ENCODE measurements at places on chromosomes 3 and 15.

- no peak for DNase-seq
Measured at GRCh38 chr15:92226020-92226612, 167.6 kb upstream of the ST8SIA2 start.

GRCh38 chr15:58021332-58022230, 43.9 kb downstream of the ALDH1A2 start:
- no peak for DNase-seq

- no peak for DNase-seq
Measured at GRCh38 chr3:110234831-110235230, 836.8 kb upstream of the NECTIN3 start.

- DNase-seq = no peak
Measured at GRCh38 chr3:122697952-122698620, 17.4 kb downstream of the PARP14 start.

DNA sequence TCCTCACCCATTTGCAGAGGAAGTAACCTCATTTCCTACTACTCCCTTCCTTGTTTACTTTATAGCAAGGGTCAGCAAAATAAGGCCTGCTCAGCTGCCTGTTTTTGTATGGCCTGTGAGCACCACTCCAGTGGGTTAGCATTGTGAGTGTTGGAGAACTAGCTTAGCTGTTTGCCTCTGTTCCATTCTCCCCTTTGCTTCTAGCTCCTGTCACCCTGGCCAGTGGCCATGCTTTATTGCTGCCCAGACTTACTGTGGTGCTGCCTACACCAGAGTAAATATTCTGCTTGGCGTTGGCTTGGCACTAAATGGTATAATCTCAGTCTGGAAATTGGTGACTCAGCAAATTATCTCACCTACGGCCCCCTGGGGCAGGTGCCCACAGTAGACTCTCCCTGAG, 8.8 kb downstream of the PDCD6IP start:
- DNase-seq = no peak

DNA sequence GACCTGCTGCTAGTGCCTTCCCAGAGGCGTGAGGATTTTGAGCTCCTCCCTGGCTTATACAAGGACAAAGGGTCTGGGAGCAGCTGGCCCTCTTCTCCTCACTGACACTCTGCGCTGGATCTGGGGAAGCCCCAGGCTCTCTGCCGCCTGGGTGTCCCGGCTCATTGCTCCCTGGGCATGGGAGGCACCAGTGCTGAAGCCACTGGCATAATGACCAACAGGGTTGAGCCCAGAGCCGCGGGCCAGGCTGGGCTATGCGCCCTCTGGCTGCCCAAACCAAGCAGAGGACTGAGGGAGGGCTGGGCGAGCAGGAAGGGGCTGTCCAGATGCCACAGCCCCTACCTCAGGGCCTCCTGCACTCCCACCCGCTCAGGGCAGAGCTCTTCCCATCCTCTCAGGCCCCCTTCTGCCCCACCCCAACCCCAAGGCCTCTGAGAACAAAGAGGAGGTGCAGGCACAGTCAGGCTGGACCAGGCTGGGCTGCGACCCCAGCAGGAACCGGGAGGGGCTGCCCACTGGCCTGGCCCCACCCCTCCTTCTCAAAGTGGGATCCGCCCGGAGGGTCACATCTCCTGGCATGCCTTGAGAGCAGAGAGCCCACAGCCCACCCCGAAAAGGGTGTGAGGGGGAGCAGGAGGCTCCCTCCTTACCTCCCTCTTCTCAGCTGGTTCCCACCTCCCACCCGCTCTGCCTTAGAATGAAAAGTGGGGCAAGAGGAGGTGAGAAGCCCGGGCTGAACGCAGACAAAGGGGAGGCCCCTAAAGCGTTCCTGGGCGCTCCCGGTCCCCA, 1.6 kb downstream of the LINGO1 start:
- no peak for DNase-seq

GRCh38 chr3:126692858-126693257, 11.2 kb upstream of the CHCHD6 start:
- no peak for DNase-seq

GRCh38 chr3:119794971-119795612, 13.2 kb downstream of the NR1I2 start:
- no peak for DNase-seq

DNA sequence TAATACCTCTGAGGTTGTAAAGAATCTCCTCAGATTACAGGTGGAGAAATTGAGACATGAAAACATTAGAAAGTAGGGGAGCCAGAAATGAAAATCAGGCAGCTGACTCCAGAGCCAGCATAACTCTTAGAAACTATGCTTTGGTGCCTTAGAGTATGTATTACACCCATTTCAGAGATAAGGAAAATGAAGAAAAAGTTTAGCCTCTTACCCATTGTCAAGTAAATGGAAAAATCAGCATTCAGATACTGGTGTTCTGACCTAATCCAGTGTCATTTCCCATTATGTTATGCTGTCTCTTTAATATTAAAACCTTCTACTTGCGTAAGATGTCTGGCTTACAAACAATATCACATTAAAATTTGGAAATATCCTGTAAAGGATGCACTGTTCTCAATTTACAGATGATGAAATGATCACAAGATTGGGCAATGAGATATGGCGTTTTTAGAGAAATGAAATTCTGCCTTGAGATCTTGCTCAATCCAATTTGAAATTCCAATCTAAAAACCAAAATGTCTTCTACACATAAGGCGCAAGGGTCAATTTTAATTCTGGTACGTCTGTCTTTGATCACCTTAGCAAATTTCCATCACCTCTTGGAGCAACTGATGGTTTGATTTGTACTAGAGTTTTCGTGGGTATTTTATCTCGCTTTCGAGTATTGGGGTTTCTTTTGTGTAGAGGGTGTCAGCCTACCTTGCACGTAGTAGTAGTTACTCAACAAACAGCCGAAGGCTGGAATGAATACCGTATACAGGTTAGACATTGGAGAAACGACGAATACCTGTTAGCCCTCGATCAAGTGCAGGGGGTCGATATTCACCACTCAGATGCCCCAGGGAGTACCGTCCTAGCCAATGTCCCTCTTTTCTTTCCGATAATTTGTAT, 902 bp upstream of the ZCWPW2 start:
- DNase-seq = no peak

DNA sequence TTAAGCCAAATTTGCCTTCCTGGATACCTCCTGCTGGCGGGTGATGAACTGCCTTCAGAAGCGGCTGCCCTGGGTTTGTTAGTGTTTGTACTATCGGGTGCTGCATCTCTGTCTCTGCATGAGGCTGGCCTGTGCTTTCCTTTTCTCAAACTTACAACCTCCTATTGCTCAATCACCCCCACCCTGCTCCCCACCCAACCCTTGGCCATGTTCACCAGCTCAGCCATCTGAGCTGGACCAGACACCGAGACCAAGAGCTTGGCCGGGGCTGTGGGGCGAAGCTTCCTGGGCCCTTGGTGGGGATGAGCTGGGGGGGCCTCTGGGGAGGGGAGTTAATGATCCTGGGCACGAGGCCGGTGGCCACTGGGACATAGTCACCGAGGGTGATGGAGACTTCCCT, 16.8 kb upstream of the FBLN2 start:
- no peak for DNase-seq

- DNase-seq = no peak
Measured at GRCh38 chr3:140499114-140499757, 178.6 kb upstream of the TRIM42 start.

DNA sequence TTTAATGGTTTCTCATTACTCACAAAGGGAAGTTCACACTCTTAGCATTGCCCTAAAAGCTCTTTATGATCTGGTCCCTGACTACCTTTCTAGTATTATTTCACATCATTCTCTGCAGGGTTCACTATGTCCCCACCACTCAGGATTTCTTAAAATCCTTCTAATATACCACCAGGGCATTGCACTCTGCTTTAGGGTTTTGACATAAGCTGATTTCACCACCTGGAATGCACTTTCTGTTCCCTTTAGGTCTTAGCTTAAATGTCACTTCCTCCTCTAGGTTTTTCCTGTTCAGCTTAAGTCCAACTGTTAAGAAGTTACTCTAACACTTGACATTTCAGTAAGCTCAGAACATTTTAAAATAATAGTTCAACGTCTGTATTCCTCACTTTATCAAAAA, 81.7 kb downstream of the HCN4 start:
- no peak for DNase-seq

- no peak for DNase-seq
Measured at GRCh38 chr15:88036154-88036839, 220.2 kb downstream of the NTRK3 start.

- no peak for DNase-seq
Measured at GRCh38 chr15:95910643-95911212, 419.8 kb upstream of the NR2F2 start.

DNA sequence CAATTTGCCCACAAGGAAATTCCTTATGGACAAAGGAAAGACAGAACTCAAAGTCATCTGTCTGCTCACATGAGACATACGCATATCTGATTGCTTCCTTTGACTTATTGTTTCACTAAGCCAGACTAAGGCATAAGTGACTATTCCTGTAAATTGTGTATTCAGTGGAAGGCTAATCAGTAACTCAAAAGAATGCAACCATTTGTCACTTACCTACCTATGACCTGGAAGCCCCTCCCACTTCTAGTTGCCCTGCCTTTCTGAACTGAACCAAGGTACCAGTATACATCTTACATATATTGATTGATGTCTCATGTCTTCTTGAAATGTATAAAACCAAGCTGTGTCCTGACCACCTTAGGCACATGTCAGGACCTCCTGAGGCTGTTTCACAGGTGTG, 53.5 kb upstream of the PROK2 start:
- no peak for DNase-seq

GRCh38 chr3:36282766-36283165, 97.5 kb upstream of the STAC start:
- DNase-seq = no peak

DNA sequence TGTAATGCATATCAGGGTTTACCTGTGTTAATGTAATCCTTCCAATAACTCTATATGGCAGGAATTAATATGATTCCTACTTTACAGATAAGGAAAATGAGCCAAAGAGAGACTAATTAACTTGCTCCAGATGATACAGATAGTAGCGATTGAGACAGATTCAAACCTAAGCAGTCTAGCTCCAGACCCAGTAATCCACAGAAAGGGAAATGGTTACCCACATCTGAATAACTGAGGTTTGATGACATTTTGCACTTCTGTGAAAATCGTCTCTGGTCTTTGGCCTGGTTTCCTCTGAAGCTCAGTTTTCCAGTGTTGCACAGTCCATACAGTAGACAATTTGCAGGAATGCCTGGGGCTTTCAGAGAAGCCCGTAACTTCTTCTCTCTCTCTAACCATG, 177.1 kb upstream of the UMPS start:
- no peak for DNase-seq

- DNase-seq = no peak
Measured at GRCh38 chr15:101048581-101049030, 129.4 kb downstream of the LRRK1 start.

- DNase-seq = no peak
Measured at GRCh38 chr15:64686130-64686735, 89.2 kb downstream of the RBPMS2 start.

DNA sequence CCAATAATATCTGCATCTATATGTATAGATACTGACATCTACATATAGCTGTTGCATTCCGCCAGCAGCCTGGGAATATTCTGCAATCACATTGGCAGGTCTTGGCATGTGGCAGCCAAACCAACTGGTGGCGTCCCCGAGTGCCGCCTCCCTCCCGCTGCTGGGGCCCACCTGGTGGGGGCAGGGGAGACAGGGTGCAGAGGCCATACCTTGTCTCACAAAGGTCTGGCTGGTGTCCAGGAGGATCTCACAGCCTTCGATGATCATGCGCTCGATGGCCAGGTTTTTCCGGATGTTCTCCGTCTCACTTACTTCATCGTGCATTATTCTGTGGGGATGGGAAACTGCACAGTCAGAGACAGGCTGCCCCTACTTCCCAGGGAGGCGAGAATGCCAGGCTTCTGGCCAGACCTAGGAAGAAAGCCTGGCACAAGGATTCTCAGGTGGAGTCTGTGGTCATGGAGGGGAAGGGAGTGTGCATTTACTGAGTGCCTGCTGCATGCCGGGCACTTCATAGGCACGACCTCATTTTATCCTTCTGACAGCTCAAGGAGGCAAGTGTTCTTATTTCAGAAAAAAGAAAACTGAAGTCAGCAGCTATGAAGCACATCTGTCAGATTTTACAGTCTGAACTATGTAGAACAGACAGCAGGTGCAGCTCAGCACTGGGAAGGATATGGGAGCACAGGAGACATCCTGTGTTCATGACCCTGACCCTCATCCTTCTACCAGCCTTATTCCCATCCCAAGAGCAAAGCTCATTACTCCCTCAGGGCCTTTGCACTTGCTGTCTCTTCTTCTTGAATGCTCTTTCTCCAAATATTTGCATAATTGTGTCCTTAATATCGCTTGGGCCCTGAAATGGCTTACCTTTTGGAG, 62.8 kb downstream of the RASGRF1 start:
- DNase-seq = no peak

- DNase-seq = peak; percentile 13
Measured at GRCh38 chr3:187064210-187065115, 74.8 kb downstream of the RPL39L start.

DNA sequence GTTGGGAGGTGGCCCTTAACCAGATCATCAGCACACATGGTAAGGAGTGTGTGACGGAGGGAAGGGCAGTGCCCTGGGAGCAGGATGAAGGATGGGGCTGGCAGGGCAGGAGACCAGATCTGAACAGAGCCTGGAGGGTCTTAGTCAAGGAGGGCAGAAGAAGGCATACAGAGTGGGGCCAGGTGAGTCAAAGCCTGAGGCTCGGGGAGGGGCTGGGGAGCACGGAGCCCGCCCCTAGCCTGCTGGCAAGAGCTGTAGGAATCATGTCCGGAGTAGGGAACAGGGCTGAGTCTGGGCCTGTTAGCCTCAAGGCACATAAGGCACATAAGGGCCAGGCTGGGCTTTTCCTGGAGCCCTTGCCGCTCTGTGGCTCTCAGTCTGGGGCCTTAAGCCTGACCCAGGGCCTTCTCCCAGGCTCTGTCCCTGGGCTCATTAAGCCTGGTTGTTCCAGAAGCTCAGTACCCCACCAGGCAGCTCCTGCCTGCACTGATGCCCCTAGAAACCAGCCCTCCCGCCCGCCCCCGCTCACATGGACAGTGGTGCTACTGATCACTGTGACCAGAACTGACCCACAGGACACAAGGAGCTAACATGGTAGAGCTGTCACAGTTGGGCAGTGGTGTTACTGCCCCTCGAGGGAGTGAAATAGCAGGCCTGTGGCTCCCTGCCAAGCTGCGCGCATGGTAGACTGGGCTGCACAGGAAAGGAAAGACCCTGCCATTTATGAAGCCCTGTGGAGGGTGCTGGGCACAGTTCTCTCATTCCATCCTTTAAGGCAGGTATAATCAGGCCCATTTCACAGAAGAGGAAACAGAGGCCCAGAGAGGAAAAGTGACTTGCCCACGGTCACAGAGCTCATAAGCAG, 14.6 kb downstream of the ISG20 start:
- DNase-seq = no peak

DNA sequence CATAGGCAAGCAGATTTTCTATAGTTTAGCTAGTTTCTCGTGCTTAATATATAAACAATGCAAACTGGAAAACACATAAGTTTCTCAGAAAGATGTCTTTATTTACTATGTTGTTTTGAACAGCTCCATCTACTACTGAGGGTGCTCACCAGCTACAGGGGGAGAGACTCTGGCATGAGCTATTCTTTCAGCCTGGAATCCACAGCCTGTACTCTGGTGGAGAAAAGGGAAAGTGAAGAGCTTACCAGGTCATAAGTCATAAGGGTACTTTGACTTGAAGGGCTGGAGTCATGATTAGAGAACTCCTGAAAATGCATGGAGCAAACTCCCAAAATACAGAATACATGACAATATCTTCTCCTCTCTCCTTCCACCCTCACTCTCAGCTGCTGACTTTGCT, 4.4 kb upstream of the AVEN start:
- DNase-seq = no peak

- no peak for DNase-seq
Measured at GRCh38 chr15:83205725-83206324, 1.8 kb downstream of the HDGFL3 start.

Measured in NCI-H510A (cell line).